ENCODE measurements at places on chromosomes 4 and X. TPM values are rescaled to one million over a fixed set of nuclear protein-coding genes. Genes with fewer than 3 reads are reported as not detected.

SULT1E1 gene
- 102 TPM for total RNA-seq

RAB40AL gene
- total RNA-seq = 2.2 TPM

CCDC158 gene
- 2.9 TPM for total RNA-seq

MAB21L2 gene
- 2.6 TPM for total RNA-seq

RAP2C gene
- total RNA-seq = 32.3 TPM

HSFX1 gene
- total RNA-seq = 3.9 TPM

NPY5R gene
- total RNA-seq = 5.8 TPM

NLGN3 gene
- total RNA-seq = 6.7 TPM

TMEM255A gene
- 1.7 TPM for total RNA-seq

USP17L29 gene
- not detected for total RNA-seq

TCEAL1 gene
- total RNA-seq = 63.6 TPM

GBA3 gene
- total RNA-seq = 2.4 TPM

SCRG1 gene
- total RNA-seq = 15.2 TPM

DNA sequence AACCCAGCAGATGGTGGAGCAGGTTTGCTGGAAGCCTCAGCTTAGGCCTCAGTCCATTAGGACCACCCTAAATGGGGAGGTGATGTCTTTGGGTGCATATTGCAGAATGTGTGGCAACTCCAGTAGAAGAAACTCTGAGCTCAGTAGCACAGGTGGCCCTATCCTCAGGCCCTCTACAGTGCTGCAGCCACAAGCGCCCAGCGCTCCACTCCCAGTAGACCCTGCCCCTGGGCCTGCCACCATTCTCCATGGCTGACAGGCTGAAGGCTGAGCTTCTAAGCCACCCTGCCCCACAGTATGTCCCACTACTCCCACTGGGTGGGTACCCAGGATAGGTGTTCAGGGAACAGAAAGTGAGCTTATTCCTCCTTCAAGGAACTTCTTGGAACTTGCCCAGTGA, 162.8 kb upstream of the MAMLD1 start:
- DNase-seq = no peak

DNA sequence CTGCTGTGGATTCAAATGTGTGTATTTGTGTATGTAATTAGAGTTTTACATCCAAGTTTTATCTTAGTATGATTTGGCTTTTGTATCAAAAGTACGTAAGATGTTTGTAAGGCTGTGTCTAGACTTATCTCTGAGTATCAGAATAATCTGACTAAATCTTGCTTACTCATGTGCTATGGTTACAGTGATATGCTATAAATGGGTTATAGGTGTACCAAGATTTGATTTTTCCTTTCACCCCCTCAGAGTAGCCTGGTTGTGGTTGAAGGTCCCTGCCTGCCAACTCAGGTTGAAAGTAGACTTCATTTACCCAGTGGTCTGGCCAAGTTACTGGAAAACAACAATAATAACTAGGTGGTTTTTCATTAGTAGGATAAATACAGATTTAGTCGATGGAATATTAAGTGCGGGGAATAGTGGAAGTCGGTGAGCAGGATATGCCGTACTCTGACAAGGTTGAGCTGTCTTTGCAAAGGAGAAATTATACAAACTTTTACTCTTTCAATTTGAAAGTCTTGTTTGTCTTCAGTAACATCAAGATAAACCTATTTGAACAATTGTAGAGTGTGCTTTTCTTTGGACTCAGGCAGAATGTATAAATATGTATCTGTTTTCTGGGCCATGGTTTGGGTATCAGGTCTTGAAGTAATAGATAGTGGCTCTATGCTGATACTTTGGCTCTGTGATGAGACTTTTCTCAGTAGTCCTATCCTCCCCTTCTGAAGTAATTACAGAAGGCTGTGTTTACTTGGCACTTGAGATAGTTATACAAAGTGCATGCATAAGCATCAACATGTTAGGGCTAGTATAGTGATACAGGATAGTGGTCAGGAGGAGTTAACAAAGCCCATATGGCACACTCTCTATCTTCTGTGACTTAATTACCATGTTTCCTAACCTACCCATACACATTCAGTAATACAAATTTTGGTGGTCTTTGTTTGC, 23.7 kb downstream of the BMP2K start:
- no peak for DNase-seq

DNA sequence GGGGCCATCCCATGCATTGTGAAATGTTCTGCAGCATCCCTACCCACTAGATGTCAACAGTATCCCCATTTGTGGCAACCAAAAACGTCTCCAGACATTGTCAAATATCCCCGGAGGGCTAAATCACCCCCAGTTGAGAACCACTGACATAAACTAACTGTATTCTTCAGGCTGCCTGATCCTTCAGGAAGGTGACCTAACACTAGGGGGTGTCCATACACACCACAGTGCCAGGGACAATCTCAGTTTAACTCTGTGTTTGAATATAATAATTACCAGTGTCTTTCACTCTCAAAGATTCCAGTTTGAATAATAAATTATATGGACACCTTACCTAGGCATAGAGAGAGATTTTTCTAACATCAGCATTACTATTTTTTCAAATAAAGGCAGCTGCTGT, 6.4 kb downstream of the ACE2 start:
- DNase-seq = no peak

DNA sequence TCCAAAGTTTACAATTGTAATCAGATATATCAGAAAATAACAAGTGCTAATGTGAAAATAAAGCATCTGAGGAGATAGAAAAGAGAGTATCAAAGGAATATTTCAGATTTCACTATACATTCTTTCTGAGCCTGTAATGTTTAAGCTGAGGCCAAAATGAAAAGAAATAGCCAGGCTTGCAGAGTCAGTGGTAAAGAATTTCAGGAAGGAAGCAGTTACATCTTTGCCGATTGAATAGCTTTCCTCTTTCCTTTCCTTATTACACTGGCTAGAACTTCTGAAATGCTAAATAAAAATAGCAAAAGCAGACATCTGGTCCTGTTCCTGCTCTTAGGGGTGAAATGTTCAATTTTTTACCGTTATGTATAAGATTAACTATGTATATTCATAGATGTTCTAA, 1441.6 kb upstream of the PCDH7 start:
- DNase-seq = peak; percentile 67

- DNase-seq = no peak
Observed at GRCh38 chr4:127509155-127509554, 123.6 kb upstream of the INTU start.

GRCh38 chrX:87896057-87896456, 378.5 kb downstream of the KLHL4 start:
- no peak for DNase-seq

DNA sequence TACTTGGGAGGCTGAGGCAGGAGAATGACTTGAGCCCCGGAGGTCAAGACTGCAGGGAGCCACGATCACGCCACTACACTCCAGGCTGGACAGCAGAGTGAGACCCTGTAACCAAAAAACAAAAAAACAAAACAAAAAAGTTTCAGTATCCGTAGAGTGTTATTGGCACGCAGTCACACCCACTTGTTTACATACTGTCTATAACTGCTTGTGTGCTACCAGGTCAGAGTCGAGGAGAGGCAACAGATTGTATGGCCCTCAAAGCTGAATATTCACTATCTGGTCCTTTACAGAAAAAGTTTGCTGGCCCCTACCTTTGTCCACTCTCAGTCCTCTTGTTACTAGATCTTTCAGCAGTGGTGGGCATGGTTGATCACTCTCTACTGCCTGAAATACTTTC, 8.2 kb upstream of the CD99L2 start:
- DNase-seq = no peak

- DNase-seq = no peak
Observed at GRCh38 chrX:56987741-56988140, 7.6 kb downstream of the SPIN3 start.

DNA sequence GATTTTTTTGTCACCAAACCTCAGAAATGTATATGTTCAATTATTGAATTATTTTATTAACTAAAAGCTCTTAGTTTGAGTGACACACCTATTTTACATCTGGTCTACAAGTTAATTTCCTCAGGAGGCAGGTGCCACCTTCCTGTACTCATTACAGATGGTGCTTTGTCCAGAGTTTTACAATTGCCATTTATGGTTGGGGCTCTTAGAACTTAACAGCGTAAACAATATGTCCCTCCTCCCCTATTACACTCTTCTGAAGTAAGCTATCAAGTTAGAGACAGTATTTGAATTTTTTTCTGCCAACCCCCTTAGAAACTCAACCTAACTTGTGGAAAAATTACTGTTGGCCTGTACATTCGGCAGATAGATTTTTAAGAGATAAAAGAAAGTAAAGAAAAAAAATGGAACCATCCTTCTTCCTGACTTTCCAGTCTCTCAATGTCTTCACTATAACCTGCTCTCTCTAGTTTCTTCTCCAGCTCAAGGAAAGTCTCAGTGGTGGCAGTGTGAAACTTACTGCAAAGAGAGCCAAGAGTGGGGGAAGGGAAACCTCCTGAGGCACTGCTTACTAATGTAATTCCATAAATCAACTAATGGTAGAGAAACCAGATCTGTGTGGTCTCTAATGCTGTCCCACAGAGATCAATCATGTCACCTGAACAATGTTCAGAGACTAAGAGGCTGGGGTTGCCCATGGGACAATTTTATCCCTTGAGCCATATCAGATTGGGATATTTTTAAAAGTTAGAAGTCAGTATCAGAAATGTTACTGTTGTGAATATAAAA, 7.8 kb downstream of the CXXC4 start:
- peak; percentile 35 for DNase-seq

- DNase-seq = no peak
Observed at GRCh38 chr4:96473246-96473645, 633.4 kb downstream of the PDHA2 start.

- DNase-seq = no peak
Observed at GRCh38 chr4:13470379-13470778, 13.8 kb downstream of the RAB28 start.

- peak; percentile 54 for DNase-seq
Observed at GRCh38 chr4:78517050-78517652, 34.4 kb upstream of the ANXA3 start.

DNA sequence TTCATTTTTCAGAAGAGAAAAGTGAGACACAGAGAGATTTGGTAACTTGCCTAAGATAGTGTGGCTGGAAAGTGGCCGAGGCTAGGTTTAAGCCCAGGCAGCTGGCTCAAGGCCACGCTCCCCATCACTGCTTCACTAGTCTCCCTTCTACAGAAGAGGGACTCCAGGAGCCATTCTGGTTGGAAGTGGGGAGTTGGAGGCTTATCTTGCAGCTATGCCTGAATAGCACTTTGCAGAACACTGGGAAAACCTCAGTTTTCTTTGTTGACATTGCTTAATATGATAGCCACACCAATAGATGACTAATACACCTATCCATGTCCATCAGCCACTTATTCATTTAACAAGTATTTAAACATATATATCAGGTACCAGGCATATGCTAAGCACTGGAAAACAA, 18.5 kb downstream of the LRRC66 start:
- DNase-seq = no peak

DNA sequence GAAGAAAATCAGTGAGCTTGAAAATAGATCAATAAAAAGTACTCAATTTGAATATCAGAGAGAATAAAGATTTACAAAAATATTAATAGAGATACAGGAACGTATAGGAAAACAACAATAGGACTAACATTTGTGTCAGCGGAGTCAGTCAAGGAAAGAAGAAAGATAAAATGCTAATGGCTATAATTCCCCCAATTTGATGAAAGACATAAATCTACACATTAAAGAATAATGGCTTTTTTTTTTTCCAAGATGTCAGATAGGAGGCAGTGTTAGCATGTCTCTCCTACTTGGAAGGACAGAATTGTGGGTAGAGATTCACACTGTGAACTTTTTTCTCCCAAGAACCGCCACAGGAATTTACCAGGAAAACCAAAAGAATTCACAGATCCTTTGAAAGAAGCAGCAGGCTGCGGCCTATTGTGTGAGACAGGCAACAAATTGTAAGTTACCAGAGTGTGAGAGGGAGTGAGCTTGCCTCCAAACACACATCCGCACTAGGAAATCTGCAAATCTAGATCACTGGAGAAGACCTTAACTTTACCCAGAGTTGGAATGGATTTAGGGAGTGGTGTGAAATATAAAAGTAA, 249.9 kb downstream of the PRDM5 start:
- no peak for DNase-seq

DNA sequence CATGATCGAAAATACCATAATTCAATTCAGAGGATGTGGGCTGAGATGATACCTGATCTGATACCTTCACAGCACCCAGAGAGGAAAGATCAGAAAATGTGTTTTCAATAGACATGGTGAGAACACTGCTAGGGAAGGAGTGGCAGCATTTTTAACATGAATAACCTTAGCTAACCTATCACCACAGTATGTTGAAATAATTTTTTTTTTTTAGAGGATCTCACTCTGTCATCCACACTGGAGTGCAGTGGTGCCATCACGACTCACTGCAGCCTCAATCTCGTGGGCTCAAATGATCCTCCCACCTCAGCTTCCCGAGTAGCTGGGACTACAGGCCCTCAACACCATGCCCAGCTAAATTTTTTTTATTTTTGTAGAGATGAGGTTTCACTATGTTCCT, 90.5 kb upstream of the RAPGEF2 start:
- DNase-seq = no peak

DNA sequence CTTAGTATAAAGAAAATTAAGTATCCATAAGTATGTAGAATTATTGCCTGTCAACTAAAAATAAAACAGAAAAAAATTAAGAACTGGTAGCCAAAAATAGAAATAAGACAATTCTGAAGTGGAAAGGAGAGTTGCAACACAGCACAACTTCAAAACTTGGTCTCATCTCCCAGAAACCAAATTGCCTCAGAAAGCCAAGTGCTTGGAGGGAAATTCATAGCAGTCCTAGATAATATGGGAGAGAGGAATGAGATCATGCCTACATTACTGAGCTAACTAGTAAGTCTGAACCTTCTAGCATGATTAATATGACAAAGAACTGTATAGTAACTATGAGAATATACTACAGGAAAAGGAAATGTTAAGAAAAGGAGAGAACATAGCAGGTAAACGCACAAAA, 256.5 kb downstream of the LDB2 start:
- DNase-seq = peak; percentile 61

- no peak for DNase-seq
Observed at GRCh38 chr4:20319825-20320612, 68.3 kb downstream of the SLIT2 start.

DNA sequence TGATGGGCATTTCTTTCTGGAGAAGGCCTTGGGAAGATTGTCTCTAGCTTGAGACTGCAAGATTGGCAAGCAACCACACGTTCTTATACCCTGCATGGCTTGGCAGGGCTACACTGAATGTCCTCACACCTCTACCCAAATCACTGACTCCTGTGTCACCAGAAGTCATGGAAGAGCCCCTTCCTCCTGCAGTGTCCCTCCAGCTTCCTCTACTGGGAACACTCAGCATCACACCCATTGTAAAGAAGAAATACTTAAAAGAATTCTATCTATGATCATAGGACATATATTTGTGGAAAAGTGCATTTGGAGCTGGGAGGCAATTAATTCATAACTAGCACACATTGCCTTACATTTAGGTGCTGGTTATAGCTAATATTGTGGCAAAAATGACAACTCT, 113.1 kb downstream of the CCSER1 start:
- no peak for DNase-seq

- DNase-seq = no peak
Observed at GRCh38 chr4:175622887-175623286, 189.2 kb downstream of the GPM6A start.

GRCh38 chrX:68059469-68059868, 373.8 kb downstream of the OPHN1 start:
- DNase-seq = no peak
